Effector memory CD4-positive, alpha-beta T cell (primary cell): ENCODE measurements at places on chromosomes 16 and 17.

DNA sequence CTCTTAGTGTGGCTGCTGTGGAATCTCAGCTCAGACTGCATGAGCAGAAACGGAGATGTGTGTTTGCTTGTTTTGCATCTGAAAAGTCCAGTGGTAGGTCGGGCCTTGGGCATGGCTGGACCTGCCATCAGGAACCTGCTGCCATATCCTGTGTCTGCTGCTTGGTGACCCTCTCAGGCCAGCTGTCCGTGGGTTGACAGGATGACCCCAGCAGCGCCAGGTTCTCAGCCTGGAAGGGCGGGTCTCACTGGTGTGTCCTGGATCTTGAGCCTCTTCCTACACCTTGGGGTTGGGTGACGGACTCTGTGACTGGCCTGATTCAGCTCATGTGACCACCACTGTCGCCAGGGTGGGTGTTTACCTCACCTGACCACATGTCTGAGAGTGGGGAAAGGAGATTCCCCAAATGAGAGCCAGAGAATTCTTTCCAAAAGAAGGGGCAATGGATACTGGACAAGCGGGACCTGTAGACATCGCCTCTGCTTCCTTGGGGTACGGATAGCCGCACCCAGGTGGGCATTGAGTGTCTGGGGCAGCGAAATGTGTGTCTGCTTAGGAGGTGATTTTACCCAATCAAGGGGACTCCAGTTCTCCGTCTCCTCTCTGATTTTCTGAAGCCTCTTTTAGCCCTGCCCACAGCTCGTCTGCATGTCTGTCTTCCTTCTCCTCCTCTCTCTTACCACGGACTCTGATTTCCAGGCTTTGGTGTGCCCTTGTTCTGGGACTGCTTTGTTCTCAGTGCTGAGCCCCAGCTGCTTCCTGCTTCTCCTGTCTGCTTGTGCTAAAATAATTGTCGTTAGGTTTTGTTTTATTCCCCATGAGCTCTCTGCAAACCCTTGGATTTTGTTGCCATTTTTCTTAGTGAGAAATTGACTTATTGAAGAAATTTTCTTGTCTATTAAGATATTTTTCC, 399.7 kb downstream of the CPPED1 start:
- no peaks in the 10 kb centered on the region for H3K27me3 ChIP-seq
- H3K36me3 ChIP-seq, result peaks cover 8% of the 10 kb centered on the region
- no peaks in the 10 kb centered on the region for H3K4me1 ChIP-seq
- no peak for DNase-seq

GRCh38 chr16:89434490-89434889, 55.9 kb downstream of the ANKRD11 start:
- H3K4me1 ChIP-seq, result peaks cover 58% of the 10 kb centered on the region
- H3K27me3 ChIP-seq, result no peaks in the 10 kb centered on the region
- DNase-seq, result no peak
- no peak overlapping the region for H3K4me3 ChIP-seq
- no peaks in the 10 kb centered on the region for H3K36me3 ChIP-seq

DNA sequence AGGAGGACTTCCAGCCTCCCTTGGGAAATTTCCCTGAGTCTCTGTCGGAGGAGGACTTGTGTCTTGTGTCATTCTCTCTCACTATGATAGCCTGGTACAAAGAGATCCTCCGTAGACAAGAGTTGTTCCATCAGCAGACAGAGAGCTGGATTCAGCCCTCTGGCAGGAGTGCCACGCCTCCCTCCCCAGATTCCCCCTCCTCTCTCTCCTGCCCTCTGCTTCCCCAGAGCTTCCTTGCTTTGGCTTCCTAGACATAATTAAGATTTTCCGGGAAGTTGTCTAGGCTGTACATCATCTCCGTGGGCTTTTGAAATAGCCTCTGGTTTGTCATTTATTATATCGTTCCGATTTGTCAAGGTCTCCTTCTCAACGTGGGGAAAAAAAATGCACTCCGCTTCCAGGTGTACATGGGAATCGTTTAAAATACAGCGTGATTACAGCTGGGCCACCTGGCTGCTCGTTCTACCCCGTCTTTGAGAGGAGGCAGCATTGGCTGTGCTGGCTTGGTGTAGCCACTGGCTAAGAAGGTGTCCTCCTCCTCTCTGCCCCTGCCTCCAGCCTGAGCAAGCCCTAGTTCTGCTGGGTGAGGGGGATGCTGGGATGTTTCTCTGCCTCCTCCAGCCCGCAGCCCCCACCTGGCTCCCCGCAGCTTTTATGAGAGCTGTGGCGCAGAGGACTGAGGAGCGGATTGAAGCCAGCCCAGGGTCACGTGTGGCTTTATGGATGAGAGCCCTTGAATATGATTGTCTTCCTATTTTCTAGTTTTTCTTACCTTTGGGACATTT, 282.5 kb downstream of the SNX29 start:
- no peak for DNase-seq
- H3K4me1 ChIP-seq, result no peaks in the 10 kb centered on the region
- H3K27ac ChIP-seq, result no peak overlapping the region

DNA sequence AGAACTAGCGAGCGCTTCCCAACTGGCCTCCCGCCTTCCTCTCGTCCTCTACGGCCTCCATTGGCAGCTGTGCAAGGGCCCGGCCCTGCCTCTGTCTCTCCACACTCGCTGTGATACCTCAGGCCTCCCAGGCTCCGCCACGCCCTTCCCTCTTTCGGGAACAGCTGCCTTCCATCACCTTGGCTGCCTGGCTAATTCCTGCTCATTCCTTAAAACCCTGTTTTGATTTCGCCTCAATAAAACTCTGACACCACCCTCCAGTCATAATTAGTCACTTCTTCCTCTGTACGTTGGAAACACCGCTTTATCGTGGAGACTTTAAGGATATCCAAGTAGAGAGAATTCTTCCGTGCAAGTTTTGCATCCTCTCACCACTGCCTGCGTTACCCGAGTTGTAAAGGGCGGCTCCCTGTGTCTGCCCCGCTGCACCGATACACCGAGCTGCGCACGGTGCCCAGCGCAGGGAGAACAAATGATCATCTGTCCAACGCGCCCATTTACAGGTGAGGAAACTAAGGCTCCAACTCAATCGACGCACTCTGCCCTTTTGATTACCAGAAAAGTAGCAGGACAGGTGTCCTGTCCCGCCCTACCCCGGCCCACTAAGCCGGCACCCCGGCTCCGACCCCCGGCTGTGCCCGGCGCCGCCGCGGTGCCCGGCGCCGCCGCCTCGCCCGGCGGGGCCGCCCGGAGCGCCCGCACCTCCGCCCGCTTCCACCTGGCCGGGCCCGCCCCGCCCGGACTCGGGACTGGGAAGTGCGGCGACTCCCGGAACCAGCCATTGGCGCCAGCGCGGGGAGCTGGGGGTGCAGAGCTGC, 139.7 kb downstream of the SEC14L1 start:
- H3K27me3 ChIP-seq, result peaks cover 6% of the 10 kb centered on the region
- DNase-seq, result no peak
- H3K4me1 ChIP-seq, result peaks cover 6% of the 10 kb centered on the region
- H3K4me3 ChIP-seq, result peak overlapping the region; percentile 31
- H3K27ac ChIP-seq, result no peak overlapping the region
- H3K36me3 ChIP-seq, result no peaks in the 10 kb centered on the region

DNA sequence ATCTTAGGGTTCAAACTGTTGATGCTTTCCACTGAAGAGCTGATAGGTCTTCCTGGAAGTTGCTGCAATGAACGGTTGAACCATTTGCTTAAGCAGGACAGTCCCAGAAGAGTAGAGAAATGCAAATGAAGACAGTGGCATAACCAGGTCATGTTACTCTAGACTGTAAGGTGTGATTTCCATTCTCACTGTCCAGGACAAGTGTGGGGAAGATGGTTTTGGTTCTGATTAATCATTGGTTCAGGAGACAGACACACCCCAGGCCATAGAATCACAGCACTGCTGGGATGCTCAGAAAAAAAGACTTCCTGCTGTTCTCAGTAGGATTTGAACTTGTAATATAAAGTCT, 34.8 kb upstream of the XYLT2 start:
- no peak overlapping the region for H3K27ac ChIP-seq
- no peaks in the 10 kb centered on the region for H3K4me1 ChIP-seq
- H3K27me3 ChIP-seq, result peaks cover 4% of the 10 kb centered on the region

GRCh38 chr17:82592289-82592766, 55.9 kb downstream of the WDR45B start:
- peak overlapping the region; percentile 58 for H3K27ac ChIP-seq
- H3K27me3 ChIP-seq, result no peaks in the 10 kb centered on the region
- H3K36me3 ChIP-seq, result peaks cover 11% of the 10 kb centered on the region
- DNase-seq, result no peak
- peaks cover 19% of the 10 kb centered on the region for H3K4me1 ChIP-seq

GRCh38 chr17:49901460-49902331, 53.8 kb upstream of the TAC4 start:
- H3K36me3 ChIP-seq, result no peaks in the 10 kb centered on the region
- peaks cover 31% of the 10 kb centered on the region for H3K27me3 ChIP-seq
- no peak overlapping the region for H3K27ac ChIP-seq
- H3K4me3 ChIP-seq, result no peak overlapping the region
- H3K4me1 ChIP-seq, result peaks cover 5% of the 10 kb centered on the region
- no peak for DNase-seq

DNA sequence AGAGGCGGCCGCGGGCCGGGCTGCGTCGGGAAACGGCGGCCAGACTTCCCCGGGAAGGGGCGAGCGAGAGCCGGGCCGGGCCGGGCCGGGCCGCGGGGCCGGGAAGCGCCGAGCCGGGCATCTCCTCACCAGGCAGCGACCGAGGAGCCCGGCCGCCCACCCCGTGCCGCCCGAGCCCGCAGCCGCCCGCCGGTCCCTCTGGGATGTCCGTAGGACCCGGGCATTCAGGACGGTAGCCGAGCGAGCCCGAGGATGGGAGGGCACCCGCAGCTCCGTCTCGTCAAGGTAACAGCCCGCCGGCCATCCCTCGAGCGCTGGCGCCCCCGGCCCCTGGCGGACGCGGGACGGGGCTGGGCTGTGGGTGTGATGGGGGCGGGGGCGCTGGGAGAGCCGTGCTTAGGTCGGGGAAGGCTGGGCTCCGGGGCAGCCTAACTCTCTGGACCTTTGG, at the start of gene CRHR1:
TSS of gene CRHR1 (plus strand) at position 28 of the 448 bp plus-strand sequence. CDS start at position 253, 225 bp downstream.
- DNase-seq, result no peak
- no peak within 1 kb of the TSS for H3K27ac ChIP-seq
- H3K4me1 ChIP-seq, result peaks cover 16% of the 10 kb centered on the region

- no peak overlapping the region for H3K27ac ChIP-seq
- H3K27me3 ChIP-seq, result peaks cover 4% of the 10 kb centered on the region
- H3K4me3 ChIP-seq, result no peak overlapping the region
- H3K4me1 ChIP-seq, result no peaks in the 10 kb centered on the region
- no peaks in the 10 kb centered on the region for H3K36me3 ChIP-seq
- no peak for DNase-seq
Observed at GRCh38 chr17:45705123-45706009, 78.8 kb upstream of the CRHR1 start.

GRCh38 chr17:62164747-62165722, 100.0 kb upstream of the MED13 start:
- H3K4me3 ChIP-seq, result no peak overlapping the region
- no peak for DNase-seq
- H3K4me1 ChIP-seq, result no peaks in the 10 kb centered on the region
- no peak overlapping the region for H3K27ac ChIP-seq
- H3K36me3 ChIP-seq, result no peaks in the 10 kb centered on the region

DNA sequence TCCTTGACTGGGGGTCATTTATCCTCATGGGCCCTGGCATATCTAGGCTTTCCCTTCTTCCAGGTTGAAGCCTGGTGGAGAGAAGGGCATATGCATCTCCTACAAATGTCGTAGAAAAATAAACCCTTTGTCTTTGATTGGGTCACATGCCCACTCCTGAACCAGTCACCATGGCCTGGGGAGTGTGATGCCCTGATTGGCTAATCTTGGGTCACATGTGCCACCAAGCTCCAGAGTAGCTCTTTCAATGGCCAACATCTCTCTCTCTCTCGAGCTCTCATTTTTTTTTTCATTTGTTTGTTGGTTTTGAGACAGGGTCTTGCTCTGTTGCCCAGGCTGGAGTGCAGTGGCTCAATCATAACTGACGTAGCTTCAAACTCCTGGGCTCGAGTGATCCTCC, 5.6 kb upstream of the XPO6 start:
- no peaks in the 10 kb centered on the region for H3K4me1 ChIP-seq
- DNase-seq, result no peak
- H3K36me3 ChIP-seq, result no peaks in the 10 kb centered on the region

GRCh38 chr16:68072038-68072695, 13.0 kb upstream of the NFATC3 start:
- no peak overlapping the region for H3K4me3 ChIP-seq
- H3K27ac ChIP-seq, result no peak overlapping the region
- H3K4me1 ChIP-seq, result peaks cover 73% of the 10 kb centered on the region
- H3K27me3 ChIP-seq, result no peaks in the 10 kb centered on the region

DNA sequence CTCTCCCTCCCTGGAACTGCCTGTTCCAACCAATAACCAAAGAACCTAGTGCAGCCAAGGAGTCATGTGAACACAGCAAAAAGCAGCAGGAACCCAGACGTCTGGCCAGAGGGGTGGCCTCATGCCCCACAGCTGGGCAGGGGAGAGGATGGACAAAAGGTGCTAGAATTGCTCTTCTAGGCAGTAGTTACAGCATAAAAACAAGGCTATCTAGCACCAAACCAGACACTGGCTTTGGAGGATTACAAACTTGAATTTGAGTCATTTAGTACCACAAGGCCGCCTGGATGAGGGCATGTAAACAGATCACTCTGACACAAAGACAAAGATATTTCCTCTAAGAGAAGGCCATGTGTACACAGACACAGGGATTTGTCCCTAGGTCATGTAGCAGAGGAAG, 423.3 kb upstream of the MAF start:
- DNase-seq, result no peak
- no peak overlapping the region for H3K27ac ChIP-seq
- no peaks in the 10 kb centered on the region for H3K36me3 ChIP-seq
- no peak overlapping the region for H3K4me3 ChIP-seq

GRCh38 chr16:9170470-9170869, 79.0 kb downstream of the HAPSTR1 start:
- no peaks in the 10 kb centered on the region for H3K4me1 ChIP-seq
- H3K27ac ChIP-seq, result no peak overlapping the region
- no peaks in the 10 kb centered on the region for H3K27me3 ChIP-seq
- H3K4me3 ChIP-seq, result no peak overlapping the region
- no peaks in the 10 kb centered on the region for H3K36me3 ChIP-seq
- DNase-seq, result no peak

GRCh38 chr16:47236716-47237115, 93.0 kb upstream of the NETO2 start:
- DNase-seq, result no peak
- H3K4me3 ChIP-seq, result no peak overlapping the region
- H3K27me3 ChIP-seq, result no peaks in the 10 kb centered on the region
- H3K4me1 ChIP-seq, result no peaks in the 10 kb centered on the region

DNA sequence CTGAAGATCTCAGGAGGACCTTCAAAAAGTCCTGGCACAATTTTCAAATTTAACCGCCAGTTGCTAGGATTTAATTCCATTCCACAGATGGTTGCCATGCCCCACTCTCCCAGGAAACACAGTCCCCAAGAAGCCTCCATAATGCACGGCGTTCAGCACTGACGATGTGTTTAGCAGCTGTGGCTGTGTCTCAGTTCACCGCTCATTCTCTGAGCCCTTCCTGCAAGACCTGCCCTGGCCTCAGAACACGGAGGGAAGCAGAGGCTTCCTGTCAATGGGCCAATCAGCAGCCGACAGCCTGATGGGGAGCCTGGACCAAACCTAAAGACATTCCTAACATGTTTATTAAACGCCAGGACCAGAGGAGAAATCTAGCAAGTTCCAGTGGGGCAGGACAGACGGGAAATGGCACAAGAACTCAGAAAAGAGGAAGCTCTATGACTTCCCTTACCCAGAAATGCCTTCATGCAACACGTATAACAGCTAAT, 4.9 kb downstream of the MYLK3 start:
- H3K36me3 ChIP-seq, result no peaks in the 10 kb centered on the region
- no peak overlapping the region for H3K27ac ChIP-seq
- DNase-seq, result no peak
- no peak overlapping the region for H3K4me3 ChIP-seq
- no peaks in the 10 kb centered on the region for H3K27me3 ChIP-seq
- H3K4me1 ChIP-seq, result no peaks in the 10 kb centered on the region
